ENCODE measurements at places on chromosomes 16 and 17.
A peak's percentile ranks its signal among the peaks of the same experiment; 100 is the strongest.

DNA sequence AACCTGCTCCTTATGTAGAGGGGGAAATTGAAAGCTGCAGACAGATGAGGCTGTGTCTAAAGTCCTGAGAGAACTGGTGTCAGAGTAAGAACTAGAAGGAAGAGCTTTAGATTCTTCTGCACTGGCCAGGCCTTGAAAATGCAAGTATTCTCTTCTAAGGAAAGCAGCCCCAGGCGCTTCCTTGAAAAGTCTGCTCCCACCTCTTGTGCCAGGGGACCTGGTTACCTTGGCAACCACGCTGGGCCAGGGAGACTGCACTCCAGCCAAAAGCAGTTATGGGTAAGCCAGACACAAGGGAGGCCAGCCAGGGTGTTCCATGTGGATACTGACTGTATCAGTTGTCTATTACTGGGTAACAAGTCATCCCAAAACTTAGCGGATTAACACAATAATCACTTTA lies 228.6 kb upstream of the SDK2 start:
- DNase-seq = no peak

GRCh38 chr16:24852281-24852721 lies 6.5 kb downstream of the SLC5A11 start:
- no peak for DNase-seq

- peak; percentile 65 for DNase-seq
Observed at GRCh38 chr16:57601801-57602478, 26.5 kb upstream of the ADGRG1 start.

DNA sequence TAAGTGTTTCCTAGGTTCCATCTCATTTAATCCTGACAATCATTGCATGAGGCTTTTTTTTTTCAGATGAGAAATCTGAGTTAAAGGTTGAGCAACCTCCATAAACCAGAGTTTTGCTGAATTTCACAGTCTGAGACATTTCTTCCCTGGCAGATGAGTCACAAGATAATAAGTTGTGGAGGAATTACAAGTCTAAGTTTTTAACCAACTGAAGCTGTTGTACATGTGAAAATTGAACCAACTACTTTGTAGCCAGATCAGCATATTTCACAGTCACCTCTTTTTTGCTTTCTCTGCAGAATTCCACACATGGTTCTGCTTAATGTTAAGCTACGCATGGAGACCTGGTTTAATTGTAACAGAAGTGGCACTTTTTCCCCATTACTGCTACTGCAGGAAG lies 765.6 kb downstream of the CDH11 start:
- DNase-seq = no peak

GRCh38 chr16:23206986-23207385 lies 24.4 kb downstream of the SCNN1G start:
- no peak for DNase-seq

DNA sequence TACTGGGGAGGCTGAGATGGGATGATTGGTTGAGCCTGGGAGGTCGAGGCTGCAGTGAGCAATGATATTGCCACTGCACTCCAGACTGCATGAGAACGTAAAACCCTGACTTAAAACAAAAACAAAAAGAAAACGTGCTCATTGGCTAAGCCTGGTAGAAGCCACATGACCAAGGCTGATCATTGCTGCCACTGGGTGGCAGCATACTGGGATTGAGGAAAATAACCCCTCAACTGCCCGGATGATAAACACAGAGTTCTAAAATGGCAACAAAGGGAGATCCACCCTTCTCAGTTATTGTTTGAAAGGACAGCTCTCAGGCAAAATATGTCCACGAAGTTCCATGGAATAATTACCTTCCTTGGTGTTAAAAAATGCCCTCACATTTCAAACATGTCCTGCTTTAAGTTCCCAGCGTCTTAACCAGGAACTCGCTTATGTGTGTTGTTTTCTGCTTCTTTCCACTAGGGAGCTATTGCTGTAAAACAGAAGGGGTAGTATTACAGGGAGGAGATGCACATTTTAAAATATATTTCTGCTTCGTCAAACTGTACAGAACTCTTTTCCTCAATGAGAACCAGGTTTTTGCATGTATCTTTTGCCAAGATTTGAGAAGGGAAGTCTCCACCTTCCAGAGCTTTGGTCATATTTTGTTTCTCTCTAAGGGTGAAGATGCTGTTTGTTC lies 675.3 kb downstream of the MAF start:
- DNase-seq = no peak

- no peak for DNase-seq
Observed at GRCh38 chr16:7547736-7548135, 215.1 kb downstream of the RBFOX1 start.

- DNase-seq = no peak
Observed at GRCh38 chr16:85174871-85175723, 62.8 kb upstream of the CIBAR2 start.

DNA sequence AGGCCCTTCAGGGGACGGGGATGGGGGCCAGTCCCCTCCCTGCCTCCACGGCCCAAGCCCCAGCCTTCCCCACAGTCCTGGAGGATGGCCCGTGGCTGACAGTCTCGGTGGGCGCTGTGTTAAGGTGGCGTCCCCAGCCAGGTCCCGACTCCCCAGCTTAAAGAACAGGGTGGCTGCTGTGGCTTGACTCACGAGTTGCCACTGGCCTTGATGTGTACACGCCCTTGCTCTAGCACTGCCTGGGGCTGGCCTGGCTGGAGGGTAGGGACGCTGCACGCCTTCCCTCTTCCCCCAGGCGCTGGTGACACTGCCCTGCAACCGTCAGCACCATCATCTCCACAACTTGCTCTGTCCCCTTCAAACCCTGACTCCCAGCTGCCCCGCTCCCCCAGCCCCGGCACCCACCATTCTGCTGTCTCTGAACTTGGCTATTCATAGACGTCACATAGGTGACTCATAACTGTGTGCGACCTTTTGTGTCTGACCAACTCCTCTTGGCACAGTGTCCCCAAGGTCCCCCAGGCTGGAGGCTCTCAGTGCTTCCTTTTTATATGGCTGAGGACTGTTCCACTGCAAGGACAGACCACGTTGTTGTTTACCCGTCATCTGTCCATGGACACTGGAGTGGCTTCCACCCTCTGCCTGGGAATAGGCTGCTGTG lies 6.3 kb downstream of the GNPTG start:
- DNase-seq = no peak

- no peak for DNase-seq
Observed at GRCh38 chr16:89168381-89169189, 3.0 kb upstream of the CDH15 start.

GRCh38 chr16:48158296-48158695 lies 2.5 kb upstream of the ABCC12 start:
- DNase-seq = no peak

- DNase-seq = no peak
Observed at GRCh38 chr16:12628536-12628935, 175.2 kb downstream of the CPPED1 start.

GRCh38 chr16:15946257-15947044 lies 3.0 kb upstream of the ABCC1 start:
- DNase-seq = no peak

- no peak for DNase-seq
Observed at GRCh38 chr17:40417258-40417608, 463 bp downstream of the TOP2A start.

- DNase-seq = no peak
Observed at GRCh38 chr16:69443927-69444631, 19.7 kb downstream of the CYB5B start.

DNA sequence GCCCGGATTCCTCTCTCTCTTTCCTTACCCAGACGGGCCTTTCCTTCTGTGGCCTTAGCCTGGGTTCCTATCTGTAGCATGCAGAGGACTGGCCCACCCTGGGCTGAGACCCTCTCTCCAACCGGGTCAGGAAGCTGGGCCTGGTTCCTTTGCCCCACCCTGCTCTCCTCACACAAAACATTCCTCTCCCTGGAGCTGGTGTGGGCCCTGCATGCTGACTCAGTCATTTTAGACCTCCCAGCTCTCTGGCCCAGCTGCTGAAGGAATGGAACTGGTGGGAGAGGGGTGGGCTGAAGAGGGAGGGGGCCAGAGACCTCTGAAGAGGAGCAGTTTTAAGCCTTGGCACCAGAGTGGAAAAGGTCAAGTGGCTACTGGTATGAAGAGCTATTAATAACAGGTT lies 957 bp downstream of the MYL4 start:
- DNase-seq = no peak

- no peak for DNase-seq
Observed at GRCh38 chr17:72104863-72105234, 16.0 kb upstream of the SOX9 start.

- DNase-seq = no peak
Observed at GRCh38 chr16:84320511-84320910, 25.8 kb downstream of the WFDC1 start.

DNA sequence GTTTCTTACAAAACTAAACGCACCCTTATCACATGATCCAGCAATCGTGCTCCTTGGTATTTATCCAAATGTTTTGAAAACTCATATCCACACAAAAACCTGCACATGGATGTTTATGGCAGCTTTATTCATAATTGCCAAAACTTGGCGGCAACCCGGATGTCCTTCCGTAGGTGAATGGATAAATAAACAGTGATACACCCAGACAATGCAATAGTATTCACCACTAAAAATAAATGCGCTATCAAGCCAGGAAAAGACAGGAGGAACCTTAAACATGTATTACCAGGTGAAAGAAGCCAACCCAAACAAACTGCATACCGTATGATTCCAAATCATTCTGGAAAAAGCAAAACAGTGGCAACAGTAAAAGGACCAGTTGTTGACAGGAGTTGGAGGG lies 10.0 kb downstream of the SPATA32 start:
- no peak for DNase-seq

- DNase-seq = no peak
Observed at GRCh38 chr16:27232061-27232900, 29.0 kb downstream of the KDM8 start.

All from vagina (tissue), 2 donors.